RPMI8226 (cell line): ENCODE measurements at places on chromosomes 16 and 17.
A peak's percentile ranks its signal among the peaks of the same experiment; 100 is the strongest.

DNA sequence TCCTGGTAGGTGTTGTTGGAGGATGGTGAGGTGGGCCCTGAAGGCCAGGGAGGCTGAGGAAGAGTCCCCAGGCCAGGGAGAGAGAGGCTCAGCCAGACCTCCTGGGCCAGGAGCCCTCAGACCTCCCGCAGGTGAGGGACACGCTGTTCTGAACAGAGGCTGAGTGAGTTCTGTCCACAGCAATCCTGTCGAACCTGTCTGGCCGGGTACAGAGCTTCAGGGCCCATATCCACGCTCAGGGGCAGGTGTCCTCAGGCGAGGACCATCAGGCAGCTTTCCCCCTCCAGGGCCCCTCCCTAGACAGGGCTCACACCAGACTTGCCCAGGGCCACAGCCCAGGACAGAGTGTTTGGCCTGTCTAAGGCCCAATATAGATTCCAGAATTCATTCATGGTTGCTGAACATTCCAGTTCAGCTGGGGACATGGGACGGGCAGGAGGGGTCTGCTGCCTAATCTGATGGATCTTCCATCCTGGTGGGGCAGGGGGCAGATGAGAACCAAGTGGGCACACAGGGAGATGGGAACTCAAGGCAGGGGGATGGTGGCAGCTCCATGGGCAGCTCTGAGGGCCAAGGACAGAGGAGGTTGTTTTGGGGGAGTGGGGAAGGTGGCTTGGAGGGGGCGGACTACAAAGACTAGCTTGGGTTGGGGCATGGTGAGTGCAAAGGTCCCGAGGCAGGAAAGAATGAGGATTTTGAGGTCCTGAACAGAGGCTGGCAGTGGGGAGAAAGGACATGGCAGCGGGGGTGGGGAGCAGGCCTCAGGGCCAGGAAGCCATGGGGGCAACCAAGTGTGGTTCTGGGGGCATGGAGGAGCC, 23.4 kb upstream of the MPRIP start:
- no peak for DNase-seq

- DNase-seq, result no peak
Observed at GRCh38 chr17:20009052-20009301, 182 bp upstream of the SPECC1 start.

- DNase-seq, result peak; percentile 7
Observed at GRCh38 chr17:21283482-21284318, 811 bp upstream of the MAP2K3 start.

DNA sequence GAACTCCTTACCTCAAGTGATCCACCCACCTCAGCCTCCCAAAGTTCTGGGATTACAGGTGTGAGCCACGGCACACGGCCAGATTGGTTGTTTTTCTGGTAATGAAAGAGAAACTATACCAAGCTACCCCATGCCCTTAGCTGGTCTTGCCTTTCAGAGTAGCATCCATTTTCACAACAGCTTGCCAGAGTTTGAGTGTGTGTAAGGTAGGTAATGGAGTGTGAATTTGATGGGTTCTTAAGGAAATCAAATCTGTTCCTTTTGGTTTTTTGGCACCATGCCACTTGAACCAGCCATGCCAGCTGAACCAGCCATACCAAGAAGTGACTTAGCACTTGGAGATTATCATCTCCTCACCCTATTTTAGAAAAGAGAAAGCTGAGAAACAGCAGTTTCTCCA, 5.1 kb downstream of the CALCOCO2 start:
- no peak for DNase-seq

GRCh38 chr17:43175213-43176118, 4.5 kb downstream of the NBR1 start:
- no peak for DNase-seq
